ENCODE measurements at places on chromosomes 2 and 18. TPM values are rescaled to one million over a fixed set of nuclear protein-coding genes. Genes with fewer than 3 reads are reported as not detected.

The C2orf66 gene
- not detected for polyA plus RNA-seq

The DPP10 gene
- 0.18 TPM for polyA plus RNA-seq

The CPO gene
- 1.1 TPM for polyA plus RNA-seq

The EVX2 gene
- polyA plus RNA-seq, result not detected

The CASP10 gene
- polyA plus RNA-seq, result 2.3 TPM

The TWIST2 gene
- 3.4 TPM for polyA plus RNA-seq

The CD207 gene
- polyA plus RNA-seq, result 0.67 TPM

The GPR45 gene
- polyA plus RNA-seq, result not detected

The FBXO36 gene
- 0.83 TPM for polyA plus RNA-seq

The PLGLB1 gene
- 0.87 TPM for polyA plus RNA-seq

The CD302 gene
- polyA plus RNA-seq, result 45.2 TPM

The CCBE1 gene
- 0.90 TPM for polyA plus RNA-seq

The SERPINB4 gene
- polyA plus RNA-seq, result not detected

The RNF181 gene
- polyA plus RNA-seq, result 184 TPM

The SCN2A gene
- polyA plus RNA-seq, result 0.02 TPM

The GPR148 gene
- polyA plus RNA-seq, result not detected

The PSD4 gene
- polyA plus RNA-seq, result 11.2 TPM

The ZC3H15 gene
- polyA plus RNA-seq, result 39.3 TPM

The ANKRD62 gene
- polyA plus RNA-seq, result 0.03 TPM

The ASNSD1 gene
- polyA plus RNA-seq, result 18.6 TPM

The ACOXL gene
- not detected for polyA plus RNA-seq

The KANSL1L gene
- 7.1 TPM for polyA plus RNA-seq

The CNGA3 gene
- polyA plus RNA-seq, result 0.31 TPM

The CD8A gene
- 1.7 TPM for polyA plus RNA-seq

The SRD5A2 gene
- polyA plus RNA-seq, result not detected

The GPAT2 gene
- 1.6 TPM for polyA plus RNA-seq

The AOX1 gene
- polyA plus RNA-seq, result 181 TPM

The NEMP2 gene
- polyA plus RNA-seq, result 1.7 TPM

The KCNG2 gene
- polyA plus RNA-seq, result 0.45 TPM

The PLCD4 gene
- 0.21 TPM for polyA plus RNA-seq

The TGFA gene
- polyA plus RNA-seq, result 1.8 TPM

The ALPP gene
- polyA plus RNA-seq, result not detected

The WDR12 gene
- 6.0 TPM for polyA plus RNA-seq

The POMC gene
- 6.5 TPM for polyA plus RNA-seq

The CERS6 gene
- polyA plus RNA-seq, result 8.3 TPM

The CFAP65 gene
- 0.04 TPM for polyA plus RNA-seq

The EFHD1 gene
- 59.5 TPM for polyA plus RNA-seq

The GRHL1 gene
- 2.6 TPM for polyA plus RNA-seq

The AQP12A gene
- not detected for polyA plus RNA-seq

The SDC1 gene
- 1.5 TPM for polyA plus RNA-seq

The MFSD6 gene
- 7.1 TPM for polyA plus RNA-seq

The SLC4A3 gene
- polyA plus RNA-seq, result 2.7 TPM

The NRP2 gene
- 20.4 TPM for polyA plus RNA-seq

The DLGAP1 gene
- 0.09 TPM for polyA plus RNA-seq

The CIDEA gene
- polyA plus RNA-seq, result 527 TPM

The ST6GAL2 gene
- polyA plus RNA-seq, result 0.11 TPM

The KCTD18 gene
- 10.9 TPM for polyA plus RNA-seq

The NCKAP5 gene
- polyA plus RNA-seq, result 0.16 TPM

The UNC80 gene
- 0.01 TPM for polyA plus RNA-seq

The TTC32 gene
- 14.6 TPM for polyA plus RNA-seq

The RAD51AP2 gene
- not detected for polyA plus RNA-seq

The DNER gene
- 1.4 TPM for polyA plus RNA-seq

The POTEC gene
- polyA plus RNA-seq, result not detected

The NT5C1B gene
- polyA plus RNA-seq, result not detected

The RASGRP3 gene
- 6.1 TPM for polyA plus RNA-seq

The LANCL1 gene
- 12.6 TPM for polyA plus RNA-seq

The PIGN gene
- polyA plus RNA-seq, result 8.0 TPM

The AQP12B gene
- 0.03 TPM for polyA plus RNA-seq

The LOXL3 gene
- polyA plus RNA-seq, result 0.78 TPM

The APCDD1 gene
- polyA plus RNA-seq, result 400 TPM
